GM12891 (cell line): ENCODE measurements at places on chromosomes 4 and X.

GRCh38 chr4:79217025-79217424 is 108.8 kb downstream of the NAA11 start:
- DNase-seq, result no peak

DNA sequence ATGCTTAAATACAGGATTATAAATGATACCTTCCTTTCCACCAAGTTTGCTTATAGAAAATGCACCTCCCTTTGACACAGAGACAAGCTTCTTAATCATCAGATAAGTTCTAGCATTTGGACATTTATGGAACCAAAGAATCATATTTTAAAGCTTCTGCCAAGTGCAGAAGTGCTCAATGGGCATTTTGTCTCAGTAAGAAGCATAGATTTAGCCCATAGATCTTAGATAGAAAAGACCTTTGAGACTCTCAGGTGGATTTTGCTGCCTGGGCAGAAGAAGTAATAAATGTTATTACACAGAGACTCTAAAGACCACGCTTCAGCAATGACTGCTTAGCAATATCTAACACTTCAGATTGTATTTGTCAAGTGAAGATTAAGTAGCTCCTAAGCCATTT is 174.6 kb downstream of the VEGFC start:
- no peak for DNase-seq

GRCh38 chr4:48331577-48332330 is 9.6 kb upstream of the SLAIN2 start:
- no peak for DNase-seq

- DNase-seq, result no peak
These were observed 13.0 kb downstream of the CORIN start for GRCh38 chr4:47824840-47825239.

- no peak for DNase-seq
These were observed 29.0 kb upstream of the BCLAF3 start for GRCh38 chrX:20019672-20020365.

GRCh38 chr4:28350485-28350884 is 1489.8 kb downstream of the STIM2 start:
- no peak for DNase-seq

GRCh38 chr4:154018659-154019058 is 229.8 kb upstream of the SFRP2 start:
- DNase-seq, result no peak

GRCh38 chr4:120990246-120990645 is 67.7 kb upstream of the PRDM5 start:
- DNase-seq, result no peak

- no peak for DNase-seq
These were observed 100.5 kb downstream of the GPR143 start for GRCh38 chrX:9665113-9665512.
